Natural killer cell (primary cell): ENCODE measurements at places on chromosomes 6 and 20.

- no peak for DNase-seq
Observed at GRCh38 chr20:37303637-37304036, 14.2 kb downstream of the MANBAL start.

- DNase-seq = peak; percentile 3
Observed at GRCh38 chr6:151240036-151240685, 394 bp downstream of the AKAP12 start.

DNA sequence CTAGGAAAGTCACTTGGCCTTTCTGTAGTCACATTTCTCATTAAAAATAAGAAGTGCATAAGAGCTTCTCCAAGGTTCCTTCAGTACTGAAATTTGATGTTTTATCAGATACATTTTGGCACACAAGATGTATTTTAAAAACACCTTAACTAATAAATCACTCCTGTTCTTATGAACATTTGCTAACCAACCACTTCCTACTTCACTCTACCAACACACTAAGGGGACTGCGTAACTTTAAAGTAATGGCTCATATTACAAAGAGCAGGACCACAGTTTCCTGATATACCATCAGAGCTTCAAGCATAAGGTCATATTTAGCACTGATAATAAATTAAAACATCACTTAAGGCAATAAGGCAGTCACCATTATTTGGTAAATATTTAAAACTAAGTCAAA is 104.4 kb downstream of the RALGAPA2 start:
- DNase-seq = no peak

DNA sequence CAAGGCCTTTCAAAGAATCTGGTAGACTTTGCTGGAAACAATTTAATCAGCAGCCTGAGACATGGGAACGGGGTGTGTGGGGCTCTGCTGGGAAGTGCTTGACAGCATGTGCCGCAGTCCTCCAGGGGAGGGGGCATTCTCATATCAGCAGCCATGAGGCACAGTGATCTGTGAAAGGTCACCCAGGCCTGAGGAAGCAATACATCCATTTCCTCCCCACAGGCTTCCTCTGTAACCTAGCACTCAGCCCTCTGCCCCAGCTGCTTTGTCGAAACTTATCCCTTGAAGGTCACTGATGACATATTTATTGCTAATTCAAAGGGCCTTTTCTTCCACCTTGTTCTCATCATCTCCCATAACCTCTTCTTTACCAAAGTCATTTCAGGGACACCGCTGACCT is 103.3 kb downstream of the TNFAIP3 start:
- no peak for DNase-seq

DNA sequence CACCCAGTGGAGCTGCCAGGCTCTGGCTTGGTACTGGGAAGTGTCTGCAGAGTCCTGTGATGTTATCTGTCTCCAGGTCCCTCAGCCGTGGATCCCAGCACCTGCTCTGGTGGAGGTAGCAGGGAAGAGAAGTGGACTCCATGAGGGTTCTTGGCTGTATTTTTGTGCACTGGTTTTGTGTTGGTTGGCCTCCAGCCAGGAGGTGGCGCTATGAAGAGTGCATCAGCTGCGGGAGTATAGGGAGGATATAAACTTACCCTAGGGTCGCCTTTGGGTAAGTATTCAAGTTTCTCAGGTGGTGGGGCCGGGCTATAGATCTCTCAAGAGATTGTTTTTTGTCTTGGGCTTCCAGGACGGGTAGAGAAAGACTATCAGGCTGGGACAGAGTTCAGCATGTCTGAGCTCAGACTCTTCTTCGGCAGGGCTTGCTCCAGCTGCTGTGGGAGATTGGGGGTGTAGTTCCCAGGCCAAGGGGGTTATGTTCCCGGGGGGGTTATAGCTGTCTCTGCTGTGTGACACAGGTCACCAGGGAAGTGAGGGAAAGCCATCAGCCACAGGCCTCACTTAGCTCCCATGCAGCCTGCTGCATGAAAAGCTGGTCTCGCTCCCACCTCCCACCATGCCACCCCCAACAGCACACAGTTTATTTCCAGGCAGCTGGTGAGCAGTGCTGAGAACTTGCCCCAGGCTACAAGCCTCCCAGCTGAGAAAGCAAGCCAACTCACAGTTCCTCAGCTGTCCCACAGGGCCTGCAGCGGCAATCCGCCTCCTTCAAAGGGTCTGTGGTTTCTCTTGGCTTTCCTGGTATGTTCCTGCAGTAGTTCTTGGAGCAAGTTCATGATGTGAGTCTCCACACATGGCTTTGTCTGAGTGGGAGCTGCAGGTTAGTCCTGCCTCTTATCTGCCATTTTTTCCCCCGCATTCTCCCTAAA is 115.7 kb downstream of the AIG1 start:
- DNase-seq = no peak

- peak; percentile 68 for DNase-seq
Observed at GRCh38 chr6:26363882-26364701, 906 bp upstream of the BTN3A2 start.

DNA sequence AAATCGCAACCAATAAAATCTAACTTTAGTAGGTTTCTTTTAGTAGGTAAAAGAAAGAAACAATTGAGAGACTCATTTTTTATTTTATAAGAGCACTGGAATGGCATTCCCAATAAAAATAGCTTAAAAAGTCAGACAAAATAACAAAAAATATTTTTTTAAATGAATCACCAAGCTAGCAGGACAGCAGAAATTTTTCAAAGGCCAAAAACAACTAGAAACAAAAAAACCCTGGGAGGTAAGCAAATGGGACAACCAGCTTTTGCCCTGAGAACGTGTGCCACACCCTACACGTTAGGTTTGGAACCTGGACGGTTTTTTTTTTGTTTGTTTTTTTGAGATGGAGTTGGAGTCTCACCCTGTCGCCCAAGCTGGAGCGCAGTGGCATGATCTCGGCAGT is 19.6 kb downstream of the GPLD1 start:
- DNase-seq = no peak

DNA sequence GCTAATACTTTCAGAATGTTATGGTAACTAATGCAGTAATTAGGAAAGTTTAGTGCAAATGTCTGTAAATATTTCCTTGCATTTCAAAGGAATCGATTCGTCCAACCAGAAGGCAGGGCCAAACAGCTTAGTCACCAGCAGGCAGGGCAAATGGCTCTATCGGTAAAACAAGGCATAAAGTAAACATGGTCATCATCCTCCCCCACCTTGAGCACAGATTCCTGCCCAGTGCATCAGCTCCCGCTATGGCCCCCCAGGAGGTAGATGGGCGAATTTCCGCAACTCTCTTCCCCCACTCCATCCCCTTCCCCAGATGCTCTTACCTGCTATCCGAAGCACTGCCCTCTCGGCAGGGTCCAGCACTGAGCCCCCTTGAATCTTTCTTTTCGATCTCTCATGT is 103.8 kb upstream of the BEND6 start:
- no peak for DNase-seq

DNA sequence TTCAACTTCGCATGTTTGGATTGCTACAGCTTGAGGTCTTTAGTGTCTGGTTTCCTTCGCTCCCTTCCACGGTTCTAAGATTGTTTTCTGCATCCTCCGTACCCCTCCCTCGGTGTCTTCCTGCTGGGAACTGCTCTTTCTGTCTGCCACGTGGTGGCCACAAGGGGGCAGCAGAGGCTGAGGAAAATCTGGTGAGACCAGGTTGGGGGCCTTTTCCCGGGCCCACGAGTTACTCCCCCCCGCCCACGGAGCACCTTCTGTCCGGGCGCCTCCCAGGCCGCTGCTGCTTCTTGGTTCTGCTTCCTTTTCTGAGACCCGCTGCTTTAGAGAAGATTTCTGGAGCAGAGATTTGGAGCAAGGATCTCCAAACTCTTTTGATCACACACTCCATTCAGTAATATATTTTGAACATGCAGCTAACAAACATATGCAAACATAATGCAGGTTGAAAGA is 21.1 kb upstream of the NOTCH4 start:
- peak; percentile 64 for DNase-seq

- no peak for DNase-seq
Observed at GRCh38 chr6:21281366-21281765, 312.2 kb upstream of the SOX4 start.

DNA sequence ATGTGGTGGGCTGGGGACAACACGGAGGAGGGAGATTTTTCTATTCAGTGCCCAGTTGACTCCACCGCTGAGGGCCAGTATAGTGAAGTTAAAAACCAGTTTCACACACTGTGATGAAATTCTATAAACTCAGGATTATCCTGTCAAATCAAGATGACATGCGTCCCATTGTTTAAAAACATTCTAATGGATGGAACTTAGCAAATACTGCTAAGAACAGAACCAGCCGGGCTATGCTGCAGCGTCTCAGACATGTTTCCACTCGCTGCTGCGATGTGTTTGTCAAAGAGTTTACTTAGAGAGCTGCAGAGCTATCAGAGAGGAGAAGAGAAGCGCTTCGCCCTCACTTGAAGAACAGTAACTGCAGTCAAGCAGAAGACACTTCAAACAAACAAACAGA is 212.6 kb upstream of the FOXQ1 start:
- DNase-seq = no peak

DNA sequence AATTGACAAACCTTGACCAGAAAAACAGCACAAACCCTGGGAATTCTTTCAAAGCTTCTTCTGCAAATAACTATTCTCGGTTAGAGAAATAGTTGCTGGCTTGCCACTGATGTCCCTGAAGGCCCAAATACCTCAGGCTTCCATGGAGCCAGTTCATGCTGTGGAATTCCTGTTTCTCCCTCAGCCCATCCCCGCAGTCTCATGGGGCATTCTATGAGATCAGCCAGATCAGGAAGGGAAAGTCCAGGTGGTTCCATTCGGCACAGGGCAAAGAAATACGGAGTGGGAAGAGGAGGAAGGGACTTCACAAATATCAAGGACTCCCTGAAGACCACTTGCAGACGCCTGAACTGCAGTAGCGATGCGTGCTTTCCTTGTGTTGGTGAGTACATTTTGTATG is 63.3 kb downstream of the MYLK4 start:
- no peak for DNase-seq

DNA sequence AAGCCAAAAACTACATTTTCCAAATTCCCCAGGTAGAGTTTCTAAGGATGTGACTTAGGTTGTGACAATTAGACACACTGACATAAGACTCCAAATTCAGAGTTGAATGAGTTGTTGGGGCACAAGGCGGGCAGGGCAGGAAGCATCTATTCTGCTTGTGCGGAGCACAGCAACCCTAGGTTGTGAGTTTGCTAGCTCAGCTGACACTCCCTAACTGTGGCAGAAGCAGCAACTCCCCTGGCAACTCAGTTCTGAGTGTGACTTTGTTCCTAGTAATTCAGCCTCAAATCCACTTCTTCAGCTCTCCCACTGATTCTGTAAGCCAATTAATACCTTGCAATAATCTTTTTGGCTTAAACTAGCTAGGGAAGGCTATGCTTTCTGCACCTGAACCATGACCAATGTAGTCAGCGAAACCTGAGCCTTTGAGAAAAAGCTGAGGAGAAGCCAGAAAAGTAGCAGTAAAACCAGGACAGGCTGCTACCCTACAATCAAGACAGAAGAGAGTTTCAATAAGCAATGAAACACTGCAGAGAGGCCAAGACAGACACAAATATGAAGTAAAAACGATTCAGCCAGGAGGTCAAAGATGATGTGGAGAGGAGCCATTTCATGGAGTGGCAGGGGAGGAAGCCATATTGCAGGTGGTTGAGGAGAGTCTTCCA is 30.0 kb upstream of the PAQR8 start:
- peak; percentile 40 for DNase-seq

DNA sequence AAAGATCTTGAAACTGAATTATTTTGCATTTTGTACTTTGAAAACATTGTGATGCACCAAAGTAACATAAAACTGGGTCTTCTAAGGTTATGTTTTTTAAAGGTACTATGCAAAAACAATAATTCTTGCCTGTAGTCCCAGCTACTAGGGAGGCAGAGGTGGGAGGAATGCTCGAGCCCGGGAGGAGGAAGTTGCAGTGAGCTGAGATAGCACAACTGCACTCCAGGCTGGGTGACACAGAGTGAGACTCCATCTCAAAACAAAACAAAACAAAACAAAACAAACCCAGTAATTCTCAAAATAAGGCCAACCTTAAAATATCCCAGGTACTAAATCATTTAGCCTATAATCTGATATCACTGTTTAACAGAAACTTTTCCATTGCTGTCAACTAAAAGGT is 269.6 kb downstream of the KHDC1L start:
- DNase-seq = no peak

DNA sequence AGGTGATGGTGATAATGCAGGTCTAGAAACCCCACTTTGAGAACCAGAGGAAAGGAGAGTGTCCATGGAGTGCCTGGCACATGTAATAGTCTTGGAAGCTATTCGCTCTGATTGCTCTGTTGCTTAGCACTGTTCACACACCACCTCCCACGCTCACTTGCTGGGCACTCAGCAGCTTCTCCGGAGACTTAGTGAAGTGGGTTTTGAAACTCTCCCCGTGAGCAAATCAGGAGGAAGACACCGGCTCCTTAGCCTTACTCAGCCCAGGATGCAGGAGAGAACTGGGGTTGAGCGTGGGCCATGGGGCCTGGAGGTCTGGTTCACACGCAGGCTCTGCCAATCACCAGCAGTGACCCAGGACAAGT is 22.2 kb downstream of the BMP7 start:
- no peak for DNase-seq
